ENCODE measurements at places on chromosomes 1 and 21.
A peak's percentile ranks its signal among the peaks of the same experiment; 100 is the strongest.

DNA sequence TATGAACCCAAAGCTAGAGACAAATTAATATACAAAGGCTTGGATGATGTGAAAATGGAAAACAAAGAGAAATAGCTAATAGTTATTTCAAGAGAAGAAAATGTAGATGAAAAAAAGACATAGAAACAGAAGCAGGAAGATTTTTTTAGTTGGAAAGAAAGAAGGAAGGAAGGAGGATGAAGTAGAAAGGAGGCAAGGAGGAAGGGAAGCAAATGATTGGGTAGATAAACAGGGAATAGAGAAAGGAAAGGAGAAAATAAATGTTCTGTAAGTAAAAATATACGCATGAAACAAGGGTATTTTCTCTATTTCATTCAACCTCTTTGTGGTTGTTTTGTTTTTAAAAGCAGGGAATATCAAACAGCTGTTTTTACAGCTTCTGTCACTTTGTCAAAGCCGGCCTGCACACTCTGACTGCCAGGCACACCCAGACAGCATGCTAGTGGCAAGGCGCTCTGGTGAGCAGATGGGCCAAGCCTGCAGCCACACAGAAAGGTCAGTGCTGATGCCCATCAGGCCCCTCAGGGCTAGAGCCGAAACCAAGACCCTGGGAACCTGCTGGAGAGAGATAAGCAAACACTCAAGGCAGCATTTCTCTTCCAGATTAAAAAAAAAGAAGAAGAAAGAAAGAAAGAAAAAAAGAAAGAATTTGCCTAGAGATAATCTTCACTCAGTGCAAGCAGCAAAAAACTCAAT, 72.9 kb upstream of the CTTNBP2NL start:
- DNase-seq: no peak

DNA sequence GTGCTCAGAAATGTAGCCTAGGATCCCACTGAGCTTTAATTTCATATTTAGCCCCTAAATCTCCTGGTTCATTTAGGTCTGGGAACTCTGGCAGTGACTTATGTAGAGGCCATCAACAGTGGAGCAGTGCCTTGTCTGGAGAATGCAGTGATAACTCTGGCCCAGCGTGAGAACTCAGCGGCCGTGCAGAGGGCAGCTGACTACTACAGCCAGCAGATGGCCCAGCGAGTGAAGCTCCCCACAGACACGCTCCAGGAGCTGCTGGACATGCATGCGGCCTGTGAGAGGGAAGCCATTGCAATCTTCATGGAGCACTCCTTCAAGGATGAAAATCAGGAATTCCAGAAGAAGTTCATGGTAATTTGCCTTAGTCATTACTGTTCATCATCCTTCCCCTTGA, 17.8 kb downstream of the GBP6 start:
- no peak for DNase-seq

DNA sequence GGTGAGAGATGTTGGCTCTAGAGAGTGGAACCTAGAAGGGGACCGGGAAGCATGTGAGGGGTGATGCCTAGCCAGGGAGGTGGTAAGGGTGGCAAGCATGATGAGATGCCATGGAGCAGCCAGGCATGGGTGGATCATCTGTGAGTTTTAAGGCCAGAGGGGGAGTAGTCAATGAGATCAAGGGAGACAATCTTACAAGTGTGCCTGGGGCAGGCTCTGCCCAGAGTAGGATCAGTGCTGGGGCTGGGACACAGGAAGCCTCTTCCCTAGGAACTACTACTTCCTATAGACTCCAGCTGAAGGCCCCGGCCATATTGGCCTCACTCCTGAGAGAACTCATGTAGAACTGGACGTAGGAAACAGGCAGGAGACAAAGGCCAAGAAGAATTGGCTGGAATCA, 192.4 kb upstream of the CSF3R start:
- no peak for DNase-seq

DNA sequence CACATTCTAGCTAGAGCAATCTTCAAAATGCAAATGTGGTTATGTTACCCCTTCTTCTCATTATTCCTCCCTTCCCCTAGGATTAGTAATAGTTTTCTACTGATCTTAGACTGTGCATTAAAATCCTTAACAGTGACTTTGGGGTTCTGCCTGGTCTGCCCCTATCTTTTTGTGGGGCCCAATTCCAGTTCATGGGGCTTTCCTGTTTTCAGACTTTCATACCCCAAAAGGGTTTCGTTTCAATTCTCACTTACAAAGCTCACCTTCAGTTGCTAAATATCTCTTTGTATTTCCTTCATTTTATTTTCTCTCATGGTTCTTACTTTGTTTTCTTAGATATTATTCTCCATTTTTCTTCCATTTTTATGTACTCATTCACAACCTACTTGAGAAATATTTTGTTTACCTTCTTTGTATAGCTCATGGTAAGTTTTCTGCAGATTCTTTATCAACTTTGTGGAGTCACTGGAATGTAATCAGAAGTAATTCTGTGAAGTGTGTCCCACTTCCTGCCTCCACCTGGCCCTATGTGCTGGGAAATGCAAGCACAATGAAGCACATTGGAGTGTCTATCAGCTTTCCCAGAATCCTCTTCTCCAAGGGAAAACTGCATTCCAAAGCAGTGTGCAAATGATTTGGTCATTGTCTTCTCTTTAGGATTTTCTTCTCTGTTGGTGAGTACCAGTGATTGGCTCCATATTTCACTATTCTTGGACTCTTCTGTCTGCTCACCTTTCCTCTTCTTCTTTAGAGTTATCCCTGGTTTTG, 350.2 kb downstream of the ZNF326 start:
- DNase-seq: no peak

DNA sequence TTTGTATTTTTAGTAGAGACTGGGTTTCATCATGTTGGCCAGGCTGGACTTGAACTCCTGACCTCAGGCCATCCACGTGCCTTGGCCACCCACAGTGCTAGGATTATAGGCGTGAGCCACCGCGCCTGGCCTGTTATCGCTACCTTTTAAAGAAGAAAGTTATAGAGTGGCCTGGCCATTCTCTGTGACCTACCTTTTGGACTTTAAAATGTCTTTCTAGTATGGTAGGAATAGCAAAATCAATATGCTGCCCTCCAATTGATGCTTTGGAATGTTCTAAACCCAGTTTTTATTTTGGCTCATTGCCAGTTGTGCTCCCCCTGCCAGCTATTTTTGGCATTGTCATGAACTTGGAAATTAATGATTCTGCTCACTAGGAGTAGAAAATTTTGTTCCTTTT, 19.9 kb downstream of the HIPK1 start:
- no peak for DNase-seq

DNA sequence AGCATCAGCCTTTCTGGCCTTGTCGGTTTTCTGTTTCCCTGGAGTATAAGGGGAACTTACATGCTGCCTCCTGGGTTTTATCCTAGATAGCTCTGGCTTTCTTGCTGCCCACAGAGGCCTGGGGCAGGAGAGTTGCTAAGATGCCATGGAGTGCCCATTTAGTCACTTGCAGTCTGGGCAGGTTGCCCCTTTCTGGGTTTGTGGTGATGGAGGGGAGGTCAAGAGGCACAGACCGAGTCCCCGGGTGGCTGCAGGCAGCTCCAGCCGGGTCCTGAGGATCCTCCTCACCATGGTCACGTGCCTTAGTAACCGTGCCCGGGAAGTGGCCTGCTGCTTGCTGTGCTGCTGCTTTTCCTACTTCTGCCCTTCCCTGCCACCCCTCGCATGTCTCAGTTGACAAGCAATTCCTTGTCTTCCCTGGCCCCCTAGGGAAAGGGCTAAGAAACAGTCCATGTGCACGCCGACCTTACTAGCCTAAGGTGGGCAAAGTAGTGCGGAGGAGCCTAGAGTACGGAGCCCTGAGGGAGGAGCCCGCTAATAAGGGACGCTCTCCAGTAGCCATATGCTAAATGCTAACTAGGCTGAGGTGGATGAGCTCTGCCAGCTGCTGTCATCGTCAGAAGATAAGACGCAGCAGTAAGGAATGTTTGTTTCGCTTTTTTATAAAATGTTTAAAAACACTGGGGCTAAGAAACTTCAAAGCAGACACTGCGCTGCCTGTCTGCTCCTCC, 34.8 kb downstream of the CLCA1 start:
- DNase-seq: peak; percentile 38

DNA sequence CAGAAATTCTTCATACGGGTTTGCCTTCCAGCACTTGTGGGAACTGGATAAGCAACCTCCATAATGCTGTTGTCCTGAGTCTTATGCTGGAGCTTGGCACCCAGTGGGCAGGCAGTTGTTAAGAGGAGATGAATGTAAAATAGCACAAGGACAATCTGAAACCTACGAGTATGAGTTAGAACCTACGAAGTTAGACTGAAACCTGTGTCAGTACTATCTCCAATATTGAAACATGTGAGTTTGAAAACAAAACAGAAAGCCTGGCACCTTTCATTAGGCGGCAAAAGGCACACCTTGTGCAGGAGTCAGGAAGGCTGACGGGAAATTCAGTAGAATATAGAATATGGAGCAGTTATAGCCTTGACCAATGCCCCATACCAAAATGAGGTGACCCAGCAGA, 489.7 kb upstream of the RGS18 start:
- no peak for DNase-seq

DNA sequence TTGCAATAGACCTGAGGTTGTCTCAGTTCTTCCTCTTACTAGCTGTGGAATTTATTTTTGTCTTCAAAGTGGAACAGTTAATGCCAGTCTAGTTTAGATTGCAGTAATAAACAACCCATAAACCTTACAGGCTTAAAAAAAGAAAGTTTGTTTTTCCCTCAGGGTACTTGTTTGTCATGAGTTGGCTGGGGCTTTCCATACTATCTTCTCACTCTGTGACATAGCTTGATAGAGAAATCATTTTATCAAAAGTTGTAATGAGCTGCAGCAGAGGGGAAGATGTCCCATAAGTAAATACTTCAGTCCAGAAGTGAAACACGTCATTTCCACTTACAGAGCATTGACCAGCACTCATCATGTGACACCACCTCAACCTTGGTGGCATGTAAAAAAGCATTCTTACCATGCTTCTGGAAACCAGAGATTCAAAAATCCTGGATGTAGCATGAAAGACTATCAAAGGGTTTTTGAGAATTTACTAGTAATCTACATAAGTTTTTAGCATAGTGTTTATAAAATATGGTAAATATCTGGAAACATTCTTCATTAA, 62.8 kb upstream of the COL11A1 start:
- no peak for DNase-seq

DNA sequence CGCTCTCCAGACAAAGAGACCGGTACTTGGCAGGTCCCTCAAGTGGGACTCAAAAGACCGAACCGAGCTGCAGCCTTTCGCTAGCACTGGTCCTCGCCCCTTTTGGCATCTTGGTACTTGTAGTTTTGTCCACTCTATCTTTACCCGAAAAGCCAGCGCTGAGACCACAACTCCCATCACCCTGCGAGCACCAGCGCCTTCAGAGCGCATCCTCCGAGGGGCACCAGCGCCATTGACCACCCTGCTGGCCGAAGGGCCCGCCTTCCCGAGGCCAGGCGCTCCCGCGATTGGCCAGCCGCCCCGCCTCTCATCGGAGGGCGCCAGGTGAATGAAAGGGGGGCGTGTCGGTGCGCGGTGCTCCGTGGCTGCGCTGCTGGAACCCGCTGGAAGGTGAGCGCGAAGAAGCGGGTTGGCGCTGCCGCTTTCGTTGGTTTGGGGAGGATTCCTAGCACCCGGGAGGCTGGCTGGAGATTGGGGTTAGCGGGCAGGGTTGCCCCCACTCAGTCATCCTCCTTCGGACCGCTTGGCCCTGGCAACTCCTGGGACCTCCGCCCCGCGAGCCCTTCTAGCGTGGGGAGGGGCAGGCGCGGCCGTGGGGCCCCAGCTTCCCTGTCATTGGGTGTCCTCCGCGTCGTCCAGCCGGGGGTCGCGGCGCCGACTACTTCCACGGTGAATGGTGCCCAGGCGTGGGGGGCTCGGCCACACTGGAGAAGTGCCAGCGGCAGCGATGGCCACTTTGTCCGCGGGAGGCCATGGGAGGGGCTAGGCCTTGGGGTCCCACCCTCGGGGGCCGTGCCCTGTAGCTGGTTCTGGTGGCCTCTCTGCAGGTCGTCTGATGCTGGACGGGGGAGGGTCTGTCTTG, at the start of gene ZBTB8B:
ZBTB8B (plus strand) TSS at position 357 of the 862 bp plus-strand sequence. CDS start 5,553 bp downstream, outside the sequence.
- no peak for DNase-seq

DNA sequence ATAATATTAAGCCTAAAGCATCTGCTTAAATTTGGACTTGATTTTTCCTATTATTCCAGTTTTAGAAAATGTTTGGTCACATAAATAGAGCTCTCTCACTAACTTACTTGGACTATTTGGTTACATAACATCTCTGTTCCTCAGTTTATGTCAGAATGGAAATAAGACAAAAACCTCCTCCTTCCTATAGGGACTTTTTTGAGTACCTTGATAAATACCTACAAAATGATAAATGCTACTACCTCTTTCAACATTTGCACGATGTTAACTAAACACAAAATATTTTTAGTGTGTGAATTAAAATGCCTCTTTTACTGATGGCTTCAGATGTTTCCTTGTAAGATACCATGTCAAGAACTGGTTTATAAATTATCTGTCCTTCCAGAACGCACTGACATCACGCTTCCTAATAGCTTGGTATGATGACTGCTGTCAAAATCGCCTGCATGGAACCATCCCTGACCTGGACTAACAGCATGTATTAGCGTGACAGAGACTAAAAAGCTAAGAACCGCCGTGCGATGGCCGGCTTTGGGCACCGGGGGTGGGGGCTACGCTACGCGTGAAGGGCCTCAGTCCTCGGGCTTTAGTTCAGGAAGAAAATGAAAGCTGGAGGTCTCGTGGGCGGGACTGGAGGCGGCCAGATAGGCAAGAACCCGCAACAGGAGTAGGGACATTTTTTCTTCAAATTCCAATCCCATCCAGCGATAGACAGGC, 133.2 kb upstream of the BARHL2 start:
- DNase-seq: no peak

GRCh38 chr1:180156201-180156600, 1.5 kb downstream of the QSOX1 start:
- DNase-seq: no peak

DNA sequence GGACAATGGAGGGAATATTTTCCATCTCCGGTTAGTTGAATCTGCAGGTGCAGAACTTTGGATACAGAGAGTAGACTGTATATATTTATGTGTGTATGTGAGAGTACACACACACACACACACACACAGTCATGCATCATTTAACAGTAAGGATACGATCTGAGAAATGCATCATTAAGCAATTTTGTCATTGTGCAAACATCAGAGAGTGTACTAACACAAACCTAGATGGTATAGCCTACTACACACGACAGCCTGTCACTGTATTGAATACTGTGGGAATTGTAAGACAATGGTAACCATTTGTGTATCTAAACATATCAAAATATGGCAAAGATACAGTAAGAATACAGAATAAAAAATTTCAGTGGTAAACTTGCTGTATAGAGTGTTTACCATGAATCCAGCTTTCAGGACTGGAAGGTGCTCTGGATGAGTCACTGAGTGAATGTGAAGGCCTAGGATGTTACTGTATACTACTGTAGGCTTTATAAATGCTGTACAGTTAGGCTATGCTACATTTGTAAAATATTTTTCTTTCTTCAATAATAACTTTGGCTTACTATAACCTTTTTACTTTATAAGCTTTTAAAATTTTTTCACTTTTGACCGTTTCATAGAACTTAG, 138.5 kb downstream of the ZZZ3 start:
- no peak for DNase-seq

DNA sequence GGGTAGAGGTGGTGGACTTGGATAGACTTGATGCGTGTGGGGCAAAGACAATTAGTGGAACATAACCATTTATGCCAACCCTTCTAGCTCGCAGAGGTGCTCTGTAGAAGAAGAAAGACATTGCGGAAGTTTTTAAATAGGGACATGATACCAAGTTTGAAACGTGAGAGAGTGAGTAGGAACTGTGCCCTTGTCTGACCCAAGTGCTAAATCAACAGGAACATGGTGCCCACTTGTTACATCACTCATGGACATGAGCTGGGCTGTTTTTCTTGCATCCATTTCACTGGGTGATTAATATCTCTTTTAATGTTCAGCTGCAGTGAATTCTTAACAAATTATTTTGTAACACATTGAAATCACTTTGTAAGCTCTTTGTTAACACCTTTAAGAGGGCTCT, 408.1 kb upstream of the VAMP3 start:
- no peak for DNase-seq
